Neural progenitor cell (in vitro differentiated cells): ENCODE measurements at places on chromosomes 5 and 9.

DNA sequence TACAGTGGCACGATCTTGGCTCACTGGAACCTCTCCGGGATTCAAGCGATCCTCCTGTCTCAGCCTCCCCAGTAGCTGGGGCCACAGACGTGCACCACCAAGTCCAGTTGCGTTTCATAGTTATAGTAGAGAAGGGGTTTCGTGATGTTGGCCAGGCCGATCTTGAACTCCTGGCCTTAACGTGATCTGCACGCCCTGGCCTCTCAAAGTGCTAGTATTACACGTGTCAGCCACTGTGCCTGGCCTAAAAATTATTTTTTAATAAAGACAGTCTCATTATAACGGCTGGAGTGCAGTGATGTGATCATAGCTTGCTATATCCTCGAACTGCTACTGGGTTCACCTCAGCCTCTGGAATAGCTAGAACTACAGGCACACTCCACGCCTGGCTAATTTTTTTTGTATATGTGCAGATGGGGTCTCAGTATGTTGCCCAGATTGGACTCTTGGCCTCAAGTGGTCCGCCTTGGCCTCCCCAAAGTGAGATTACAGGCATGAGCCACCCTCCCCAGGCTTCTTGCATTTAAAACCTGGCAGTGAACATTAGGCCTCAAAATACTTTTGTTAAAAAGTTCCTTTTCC lies 4.4 kb downstream of the NPM1 start:
- no peak overlapping the region for H3K27ac ChIP-seq
- DNase-seq: no peak
- peaks cover 22% of the 10 kb centered on the region for H3K4me1 ChIP-seq

DNA sequence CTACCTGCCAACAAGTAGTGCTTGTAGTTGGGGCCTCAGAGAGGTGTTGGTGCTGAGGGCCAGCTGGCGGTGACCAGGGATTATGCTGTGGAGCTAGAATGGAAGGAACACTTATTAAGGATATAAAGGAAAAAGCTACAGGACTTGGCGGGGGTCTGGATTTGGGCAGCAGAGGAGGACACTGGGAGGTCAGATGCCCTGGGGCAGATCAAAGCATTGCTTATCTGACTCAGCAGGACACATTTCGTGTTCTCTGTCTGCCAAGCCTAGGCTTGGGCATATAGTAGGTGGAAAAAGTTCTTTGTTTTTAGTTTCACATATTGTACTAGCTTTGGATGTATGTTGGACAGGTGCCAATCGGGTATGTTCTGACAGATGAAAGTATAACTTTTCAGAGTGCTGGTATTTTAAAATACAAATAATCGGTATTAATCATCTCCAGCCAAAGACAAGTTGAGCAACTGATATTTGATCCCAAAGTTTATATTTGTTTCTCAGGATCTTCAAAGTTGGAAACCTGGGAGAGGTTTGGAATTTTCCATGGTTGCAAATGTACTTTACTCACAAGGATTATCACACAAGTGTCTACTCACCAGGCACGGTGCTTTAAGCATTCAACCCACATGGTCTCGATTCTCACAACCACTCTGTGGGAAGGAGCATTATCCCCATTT lies 69.4 kb downstream of the IQGAP2 start:
- no peak overlapping the region for H3K27ac ChIP-seq
- no peak overlapping the region for H3K4me3 ChIP-seq
- no peaks in the 10 kb centered on the region for H3K27me3 ChIP-seq
- no peak for DNase-seq
- no peaks in the 10 kb centered on the region for H3K4me1 ChIP-seq

GRCh38 chr5:134794082-134794481 lies 35.5 kb downstream of the DDX46 start:
- no peak overlapping the region for H3K27ac ChIP-seq
- no peak for DNase-seq
- H3K36me3 ChIP-seq: peaks cover 33% of the 10 kb centered on the region
- H3K27me3 ChIP-seq: no peaks in the 10 kb centered on the region

- peak; percentile 49 for DNase-seq
- H3K4me1 ChIP-seq: no peaks in the 10 kb centered on the region
- H3K36me3 ChIP-seq: no peaks in the 10 kb centered on the region
- H3K27me3 ChIP-seq: no peaks in the 10 kb centered on the region
- H3K27ac ChIP-seq: no peak overlapping the region
Measured at GRCh38 chr9:806285-807156, 35.0 kb upstream of the DMRT1 start.

- DNase-seq: peak; percentile 52
- no peaks in the 10 kb centered on the region for H3K27me3 ChIP-seq
- no peak overlapping the region for H3K27ac ChIP-seq
- no peaks in the 10 kb centered on the region for H3K36me3 ChIP-seq
Measured at GRCh38 chr5:81856948-81857928, 106.3 kb upstream of the SSBP2 start.

DNA sequence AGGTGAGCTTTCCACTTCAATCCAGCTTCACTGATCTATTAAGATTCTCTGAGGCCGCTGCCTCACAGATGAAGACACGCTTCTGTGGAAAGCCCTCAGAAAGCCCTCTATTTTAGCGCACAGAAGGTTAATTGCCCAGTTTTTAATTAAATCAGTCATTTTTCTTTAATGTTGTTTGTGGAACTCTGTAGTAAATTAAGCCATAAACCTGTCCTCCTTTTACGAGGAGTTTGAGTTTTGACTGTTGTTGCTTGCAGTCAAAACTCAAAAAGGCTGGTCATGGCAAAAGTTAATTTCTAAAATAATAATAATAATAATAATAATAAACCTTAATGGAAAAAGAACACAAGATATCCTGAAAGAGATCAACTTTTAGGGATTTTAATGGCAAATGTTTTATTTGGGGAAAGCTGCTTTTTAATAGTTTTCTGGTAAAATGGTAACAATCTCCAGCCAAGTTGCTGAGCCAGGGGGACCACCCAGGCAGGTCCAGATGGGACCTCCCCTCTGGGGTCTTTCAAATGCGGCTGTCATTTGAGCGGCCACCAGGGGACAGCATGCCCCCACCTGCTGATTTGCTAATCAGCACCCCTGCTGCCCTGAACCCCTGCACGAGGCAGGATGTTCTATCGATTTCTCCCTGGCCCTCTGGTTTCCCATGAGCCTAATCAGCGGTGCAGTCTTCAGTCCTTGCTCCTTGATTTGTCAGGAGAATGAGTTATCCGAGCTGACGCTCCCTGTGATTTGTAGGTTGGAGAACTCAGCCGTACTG lies 247.2 kb downstream of the FSTL4 start:
- H3K4me1 ChIP-seq: peaks cover 67% of the 10 kb centered on the region
- no peak overlapping the region for H3K4me3 ChIP-seq
- peak; percentile 81 for DNase-seq
- no peaks in the 10 kb centered on the region for H3K27me3 ChIP-seq
- no peak overlapping the region for H3K27ac ChIP-seq
- H3K36me3 ChIP-seq: no peaks in the 10 kb centered on the region

- DNase-seq: no peak
- no peak overlapping the region for H3K27ac ChIP-seq
- H3K27me3 ChIP-seq: no peaks in the 10 kb centered on the region
- no peaks in the 10 kb centered on the region for H3K36me3 ChIP-seq
- H3K4me3 ChIP-seq: no peak overlapping the region
- no peaks in the 10 kb centered on the region for H3K4me1 ChIP-seq
Measured at GRCh38 chr5:136656811-136657210, 291.5 kb upstream of the TRPC7 start.

DNA sequence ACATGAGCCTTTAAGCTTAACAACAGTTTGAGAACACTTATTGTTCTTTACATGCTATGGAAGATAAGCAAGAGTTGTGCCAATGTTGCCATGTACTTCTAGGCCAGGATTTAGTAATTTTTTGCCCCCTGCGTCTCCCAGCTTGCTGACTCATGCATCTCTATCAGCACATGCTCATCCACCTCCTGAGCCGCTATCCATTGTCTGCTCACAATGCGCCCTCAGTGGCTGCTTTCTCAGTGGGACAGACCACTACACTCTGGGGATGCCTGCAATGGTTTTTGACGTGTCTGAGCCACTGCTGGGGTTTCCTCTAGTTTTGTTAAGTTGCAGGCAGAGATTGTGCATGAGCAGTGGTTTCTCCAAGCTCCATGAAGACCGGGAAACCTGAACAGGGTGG lies 50.9 kb upstream of the PHF2 start:
- H3K4me1 ChIP-seq: no peaks in the 10 kb centered on the region
- DNase-seq: peak; percentile 7
- H3K4me3 ChIP-seq: no peak overlapping the region

- H3K4me1 ChIP-seq: no peaks in the 10 kb centered on the region
- H3K36me3 ChIP-seq: no peaks in the 10 kb centered on the region
- H3K4me3 ChIP-seq: no peak overlapping the region
- no peaks in the 10 kb centered on the region for H3K27me3 ChIP-seq
- DNase-seq: no peak
- no peak overlapping the region for H3K27ac ChIP-seq
Measured at GRCh38 chr5:145111420-145111819, 723.7 kb downstream of the PRELID2 start.

DNA sequence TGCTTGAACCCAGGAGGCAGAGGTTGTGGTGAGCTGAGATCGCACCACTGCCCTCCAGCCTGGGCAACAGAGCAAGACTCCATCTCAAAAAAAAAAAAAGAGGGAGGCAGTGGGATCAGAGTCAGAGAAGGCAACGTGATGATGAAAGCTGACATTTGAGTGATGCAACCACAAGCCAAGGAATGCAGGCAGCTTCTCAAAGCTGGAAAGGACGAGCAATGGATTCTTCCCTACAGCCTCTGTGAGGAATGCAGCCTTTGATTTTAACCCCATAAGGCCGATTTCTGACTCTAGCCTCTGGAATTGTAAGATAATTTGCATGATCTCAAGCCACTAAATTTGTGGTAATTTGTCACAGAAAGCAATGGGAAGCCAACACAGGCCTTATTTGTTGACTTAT lies 9.8 kb downstream of the TGFBI start:
- no peak for DNase-seq
- peaks cover 14% of the 10 kb centered on the region for H3K4me1 ChIP-seq
- H3K36me3 ChIP-seq: no peaks in the 10 kb centered on the region
- H3K4me3 ChIP-seq: no peak overlapping the region

DNA sequence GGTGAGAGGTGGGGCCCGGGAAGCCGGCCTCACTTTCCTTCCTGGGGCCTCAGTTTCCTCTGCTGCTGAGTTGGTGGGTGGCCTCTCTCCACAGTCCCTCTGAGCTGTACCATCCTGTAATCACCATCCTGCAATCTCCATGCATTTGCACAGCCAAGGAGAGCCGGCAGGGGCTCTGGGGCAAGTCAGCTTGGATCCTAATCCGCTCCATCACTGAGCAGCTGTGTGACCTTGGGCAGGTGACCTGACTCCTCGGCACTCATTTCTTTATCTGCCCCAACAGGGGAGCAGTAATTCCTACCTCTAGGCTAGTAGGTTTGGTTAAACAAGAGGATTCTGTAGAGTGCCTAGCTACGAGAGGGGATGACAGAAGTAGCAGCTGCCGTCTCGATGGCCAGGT lies 88.2 kb upstream of the ZNF618 start:
- H3K4me1 ChIP-seq: no peaks in the 10 kb centered on the region
- H3K4me3 ChIP-seq: no peak overlapping the region
- no peaks in the 10 kb centered on the region for H3K36me3 ChIP-seq
- peak; percentile 56 for DNase-seq
- H3K27ac ChIP-seq: no peak overlapping the region

DNA sequence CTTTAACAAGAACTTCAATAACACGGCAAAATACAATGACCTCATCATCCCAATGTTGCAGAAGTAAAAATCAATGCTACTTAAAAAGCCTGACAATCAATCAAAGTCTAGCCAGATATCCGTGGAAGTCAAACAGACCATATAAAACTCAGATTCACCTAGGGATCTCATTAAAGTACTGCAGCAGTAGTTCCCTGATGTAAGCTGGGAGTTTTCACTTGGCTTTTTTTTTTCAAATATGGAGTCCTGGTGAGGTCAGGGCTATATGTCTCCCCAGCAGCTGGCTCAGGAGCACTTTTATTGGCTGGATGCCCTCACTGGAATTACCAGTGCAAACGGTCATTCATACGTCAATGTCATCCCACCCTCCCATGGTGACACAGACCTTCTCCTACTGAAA lies 220.6 kb upstream of the SLC30A5 start:
- no peaks in the 10 kb centered on the region for H3K27me3 ChIP-seq
- no peak overlapping the region for H3K27ac ChIP-seq
- H3K36me3 ChIP-seq: no peaks in the 10 kb centered on the region
- DNase-seq: no peak

DNA sequence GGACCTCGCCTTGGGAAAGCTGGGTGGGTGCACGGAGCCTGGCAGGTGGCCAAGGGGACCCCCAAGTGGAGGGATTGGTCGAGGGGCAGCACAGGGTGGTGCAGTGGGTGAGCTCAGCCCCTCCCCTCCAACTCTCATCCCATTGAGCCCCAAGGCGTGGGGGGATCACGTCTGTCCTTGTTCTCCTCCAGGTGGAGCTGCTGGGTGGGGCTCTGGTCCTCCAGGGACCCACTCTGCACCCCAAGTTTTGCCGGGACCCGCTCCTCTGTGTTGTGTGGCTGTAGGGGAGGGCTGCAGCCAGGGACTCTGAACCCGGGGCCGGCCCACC lies 3.6 kb upstream of the FUT7 start:
- no peak for DNase-seq
- H3K36me3 ChIP-seq: no peaks in the 10 kb centered on the region
- no peak overlapping the region for H3K27ac ChIP-seq
- no peak overlapping the region for H3K4me3 ChIP-seq

DNA sequence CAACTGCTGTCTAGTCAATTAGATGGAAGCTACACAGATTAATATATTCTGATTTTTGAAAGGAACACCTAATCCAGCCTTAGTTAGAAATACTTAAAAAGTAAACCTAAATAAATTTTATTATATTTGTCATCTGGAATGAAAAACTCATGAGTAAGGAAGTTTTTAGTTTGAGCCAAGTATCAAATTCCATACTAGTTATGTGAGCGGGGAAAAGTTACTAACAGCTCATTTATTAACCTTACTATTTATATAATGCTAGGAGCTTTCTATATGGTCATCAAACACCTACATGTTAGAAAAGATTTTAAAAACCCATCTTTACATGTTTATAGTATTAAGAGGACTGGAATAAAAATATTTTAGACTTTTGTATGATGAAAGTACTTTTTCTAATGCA lies 41.6 kb upstream of the POU5F2 start:
- no peak overlapping the region for H3K4me3 ChIP-seq
- H3K27ac ChIP-seq: no peak overlapping the region
- no peaks in the 10 kb centered on the region for H3K27me3 ChIP-seq
- no peak for DNase-seq

DNA sequence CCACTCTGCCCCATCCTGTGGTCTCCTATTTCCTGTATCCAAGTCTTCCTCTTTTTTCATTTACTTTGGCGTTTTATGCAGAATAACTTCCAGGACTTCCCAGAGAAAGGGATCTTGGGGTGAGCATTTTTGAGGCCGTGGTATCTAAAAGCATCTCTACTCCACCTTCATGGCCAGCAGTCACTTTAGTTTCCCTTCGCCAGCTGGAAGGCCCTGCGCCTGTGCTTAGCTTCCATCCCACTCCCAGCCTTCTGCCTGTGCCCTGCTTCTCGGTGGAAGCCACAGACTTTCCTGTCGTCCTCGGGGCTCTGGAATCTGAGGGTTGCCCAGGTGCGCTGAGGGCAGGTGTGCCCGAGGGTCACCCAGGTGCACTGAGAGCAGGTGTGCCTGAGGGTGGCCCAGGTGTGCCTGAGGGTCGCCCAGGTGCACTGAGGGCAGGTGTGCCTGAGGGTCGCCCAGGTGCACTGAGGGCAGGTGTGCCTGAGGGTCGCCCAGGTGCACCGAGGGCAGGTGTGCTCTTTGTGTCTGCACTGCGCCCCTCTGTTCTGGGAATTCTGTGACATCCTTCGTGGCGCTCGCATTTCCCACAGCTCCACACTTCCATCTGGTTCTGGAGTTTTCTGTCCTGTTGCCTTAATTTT lies 32.4 kb upstream of the LRRC14B start:
- H3K4me3 ChIP-seq: no peak overlapping the region
- H3K36me3 ChIP-seq: peaks cover 3% of the 10 kb centered on the region
- H3K27ac ChIP-seq: peak overlapping the region; percentile 46
- no peaks in the 10 kb centered on the region for H3K27me3 ChIP-seq
